ENCODE measurements at places on chromosomes 2 and 18.

DNA sequence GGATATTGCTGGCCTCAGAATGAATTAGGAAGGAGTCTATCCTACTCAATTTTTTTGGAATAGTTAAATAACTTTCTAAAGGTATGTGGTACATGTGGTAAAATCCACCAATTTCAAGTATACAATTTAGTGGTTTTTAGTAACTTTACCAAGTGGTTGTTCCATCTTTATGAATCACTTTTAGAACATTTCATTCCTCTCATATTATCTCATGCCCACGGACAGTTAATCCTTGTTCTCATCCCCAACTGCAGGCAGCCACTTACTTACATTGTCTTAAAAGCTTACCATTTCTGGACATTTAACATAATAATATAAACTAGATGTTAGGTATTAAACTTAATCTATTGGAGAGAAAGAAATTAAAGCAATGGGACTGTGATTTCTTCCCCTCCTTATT is 146.3 kb upstream of the ZC3H15 start:
- DNase-seq = no peak

DNA sequence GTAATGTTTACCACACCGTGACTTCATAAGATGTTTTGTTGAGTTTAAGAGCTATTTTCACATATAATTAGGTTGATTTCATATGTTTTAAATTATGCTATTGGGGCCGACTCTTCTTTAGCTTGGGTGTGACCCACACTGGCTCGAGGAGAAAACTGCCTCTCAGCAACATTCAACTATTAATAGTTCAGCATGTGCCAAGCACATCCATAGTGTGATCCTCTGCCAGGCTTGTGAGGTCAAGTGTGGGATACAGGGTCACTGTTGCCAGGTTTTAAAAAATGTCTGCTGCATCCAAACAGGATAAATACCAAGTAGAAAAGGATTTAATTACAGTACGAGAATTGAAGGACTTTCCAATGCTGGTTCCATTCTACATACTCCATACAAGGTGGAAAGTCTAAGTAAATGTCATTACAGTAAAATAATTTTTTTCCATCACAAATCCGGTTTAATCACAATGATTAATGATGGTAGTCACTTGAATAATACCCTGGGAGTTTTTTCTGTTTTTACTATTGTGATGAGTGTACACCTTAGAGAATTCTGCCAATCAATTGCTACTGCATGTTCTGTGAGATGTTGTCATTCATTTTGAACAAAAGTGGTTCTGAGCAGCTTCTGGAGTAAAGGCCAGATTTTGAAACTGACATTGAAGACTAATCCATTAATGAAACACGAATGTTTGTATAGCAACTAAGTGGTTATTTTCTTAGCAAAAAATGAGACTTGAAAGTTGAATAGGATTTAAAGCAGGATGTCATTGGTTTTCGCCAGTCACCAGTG is 84.5 kb downstream of the ABI2 start:
- DNase-seq = no peak

DNA sequence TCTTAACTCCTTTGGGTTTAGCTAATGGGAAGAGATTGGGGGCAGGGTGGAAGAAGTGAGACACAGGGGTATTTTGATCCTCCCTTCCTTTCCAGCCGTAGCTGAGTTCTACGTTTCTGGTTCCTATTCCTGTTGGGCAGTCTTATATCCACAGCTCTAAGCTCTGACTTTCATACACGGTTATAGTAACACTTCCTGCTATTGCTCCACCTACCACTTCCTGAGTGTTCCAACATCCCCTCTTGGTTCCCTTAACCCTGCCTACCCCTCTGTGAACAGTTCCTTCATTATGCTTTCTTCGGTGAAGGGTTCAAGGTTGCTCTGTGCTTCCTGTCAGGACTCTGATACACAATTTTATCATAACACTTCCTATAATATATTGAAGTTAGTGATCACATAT is 205.1 kb downstream of the DNAH7 start:
- no peak for DNase-seq

- no peak for DNase-seq
Measured at GRCh38 chr2:228084717-228085116, 96.8 kb downstream of the SPHKAP start.

GRCh38 chr2:214382229-214382628 is 28.6 kb upstream of the VWC2L start:
- no peak for DNase-seq
